ENCODE measurements at places on chromosomes 13 and 19.

DNA sequence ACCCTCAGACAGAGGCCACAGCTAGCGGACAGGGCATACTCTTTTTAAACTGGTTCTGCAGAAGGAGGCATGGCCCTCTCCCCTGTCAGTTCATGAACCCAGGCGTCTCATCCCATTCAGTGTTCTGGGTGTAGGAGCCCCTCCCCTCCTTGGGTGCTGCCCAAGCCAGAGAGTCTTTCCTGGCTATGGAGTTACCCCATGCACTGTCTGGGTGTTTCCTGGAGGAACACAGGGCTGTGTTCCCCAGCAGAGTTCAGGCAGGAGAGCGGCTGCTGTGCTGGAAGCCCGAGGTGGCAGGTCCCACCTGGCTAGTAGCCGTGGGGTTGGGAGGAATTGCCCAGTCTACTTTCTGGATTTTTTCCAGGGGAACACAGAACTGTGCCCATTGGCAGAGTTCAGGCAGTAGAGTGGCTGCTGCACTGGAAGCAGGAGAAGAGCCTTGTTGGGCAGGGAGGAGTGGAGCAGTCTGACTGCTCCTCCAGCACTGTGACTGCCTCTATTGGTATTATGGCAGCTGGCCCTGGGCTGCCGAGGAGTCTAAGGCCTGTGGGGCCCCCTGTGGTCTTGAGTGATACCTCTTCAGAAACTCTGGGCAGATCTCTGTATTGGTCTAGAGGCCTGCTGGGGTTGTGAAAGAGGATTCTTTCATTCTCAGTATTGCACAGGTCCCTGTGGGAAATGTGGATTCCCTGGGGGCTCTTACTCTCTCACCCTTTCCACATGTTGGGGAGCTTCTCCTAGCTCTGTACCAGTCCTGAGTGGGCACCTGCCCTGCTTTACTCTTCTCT is 168.3 kb downstream of the PCDH20 start:
- DNase-seq, result no peak

DNA sequence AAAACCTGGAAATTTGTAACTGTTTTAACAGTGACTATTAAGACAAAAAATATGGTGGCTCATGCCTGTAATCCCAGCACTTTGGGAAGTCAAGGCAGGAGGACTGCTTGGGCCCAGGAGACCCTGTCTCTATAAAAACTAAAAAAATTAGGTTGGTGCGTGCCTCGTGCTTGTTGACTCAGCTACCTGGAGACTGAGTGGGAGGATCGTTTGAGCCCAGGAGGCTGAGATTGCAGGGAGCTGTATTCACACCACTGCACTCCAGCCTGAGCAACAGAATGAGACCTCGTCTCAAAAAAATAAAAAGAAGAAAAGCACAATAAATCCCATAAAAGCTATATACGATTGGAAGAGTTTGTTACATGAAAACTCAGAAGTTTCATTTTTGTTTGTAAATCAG is 23.7 kb downstream of the KLF5 start:
- no peak for DNase-seq

DNA sequence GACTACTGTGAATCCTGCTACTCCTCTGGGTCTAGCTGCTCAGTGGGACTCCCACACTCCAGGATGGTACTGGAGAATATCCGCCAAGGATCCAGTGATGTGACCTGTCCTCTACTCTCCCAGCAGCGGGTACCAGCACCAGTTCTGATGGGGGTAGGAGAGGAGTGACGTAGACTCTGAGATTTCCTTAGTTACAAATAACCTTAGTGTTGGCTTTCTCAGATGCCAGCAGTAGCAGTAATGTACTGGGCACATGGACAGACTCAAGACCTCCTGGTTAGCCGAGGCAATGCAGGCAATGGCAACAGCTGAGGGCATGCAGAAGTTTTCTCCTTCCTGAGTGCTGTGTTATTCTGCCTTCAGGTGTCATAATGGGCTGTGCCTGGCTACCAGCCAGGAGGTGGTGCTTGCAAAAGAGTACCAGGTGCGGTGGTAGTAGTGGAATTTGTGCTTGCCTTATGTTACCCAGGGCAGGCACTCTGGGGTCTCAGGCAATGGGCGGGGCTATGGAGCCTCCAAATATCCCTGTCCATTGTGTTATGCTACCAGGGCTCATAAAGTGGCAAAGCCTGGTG is 105.3 kb upstream of the KLF5 start:
- DNase-seq, result no peak

DNA sequence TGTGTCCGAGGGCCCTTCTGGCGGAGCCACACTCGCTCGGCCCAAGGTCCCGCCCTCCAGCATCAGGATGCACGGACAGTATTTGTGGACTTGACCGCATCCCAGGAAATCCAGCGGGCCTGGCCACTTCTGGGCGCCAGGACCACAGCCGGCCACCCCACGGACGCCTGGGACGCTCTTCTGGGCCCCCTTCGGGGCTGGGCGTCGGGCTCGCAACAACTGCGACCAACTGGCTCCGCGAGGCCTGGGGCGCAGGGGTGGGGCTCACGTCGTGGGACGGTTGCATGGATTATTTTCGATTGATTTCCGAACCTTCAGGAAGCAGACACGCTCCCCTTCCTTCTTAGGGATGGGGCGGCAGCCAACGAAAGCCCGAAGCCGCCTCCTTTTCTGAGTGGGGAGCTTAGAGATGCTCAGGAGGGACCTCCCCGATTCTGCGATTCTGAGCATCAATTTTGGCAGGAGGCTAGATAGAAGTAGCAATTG is 521 bp upstream of the NUP58 start:
- no peak for DNase-seq

DNA sequence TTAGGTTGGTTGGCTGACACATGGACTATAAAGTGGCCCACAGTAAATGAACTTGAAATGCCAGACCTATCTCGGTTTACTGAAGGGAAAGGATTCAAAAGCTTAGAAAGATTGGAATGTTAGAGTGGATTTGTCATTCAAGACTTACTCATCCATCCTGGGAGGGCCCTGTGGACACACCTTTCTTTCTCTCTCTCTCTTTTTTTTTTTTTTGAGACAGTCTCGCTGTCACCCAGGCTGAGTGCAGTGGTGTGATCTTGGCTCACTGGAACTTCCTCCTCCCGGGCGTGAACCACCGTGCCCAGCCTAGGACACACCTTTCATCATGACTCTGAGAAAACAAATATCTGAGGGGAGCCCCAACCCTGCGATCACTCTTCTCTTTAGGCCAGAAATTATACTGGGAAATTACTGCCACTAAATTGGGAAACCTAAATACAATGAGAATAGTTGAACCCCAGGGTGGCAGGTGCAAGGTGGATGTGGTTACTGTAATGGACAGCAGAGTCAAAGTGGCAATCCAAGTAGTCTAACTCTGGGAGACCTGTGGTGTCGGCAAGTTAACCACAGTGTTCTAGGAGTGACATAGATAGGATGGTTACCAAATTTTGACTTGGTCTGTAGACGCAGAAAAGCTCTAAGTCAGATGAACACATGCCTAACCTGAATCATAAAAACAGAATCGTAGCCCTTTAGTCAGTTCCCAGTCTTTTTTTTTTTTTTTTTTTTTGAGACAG is 47.1 kb upstream of the ZMYM5 start:
- no peak for DNase-seq

- no peak for DNase-seq
Measured at GRCh38 chr13:46614582-46614981, 61.6 kb downstream of the LRCH1 start.

All from OCI-LY7 (cell line).